ENCODE measurements at places on chromosomes 5 and 9.
A peak's percentile ranks its signal among the peaks of the same experiment; 100 is the strongest.

DNA sequence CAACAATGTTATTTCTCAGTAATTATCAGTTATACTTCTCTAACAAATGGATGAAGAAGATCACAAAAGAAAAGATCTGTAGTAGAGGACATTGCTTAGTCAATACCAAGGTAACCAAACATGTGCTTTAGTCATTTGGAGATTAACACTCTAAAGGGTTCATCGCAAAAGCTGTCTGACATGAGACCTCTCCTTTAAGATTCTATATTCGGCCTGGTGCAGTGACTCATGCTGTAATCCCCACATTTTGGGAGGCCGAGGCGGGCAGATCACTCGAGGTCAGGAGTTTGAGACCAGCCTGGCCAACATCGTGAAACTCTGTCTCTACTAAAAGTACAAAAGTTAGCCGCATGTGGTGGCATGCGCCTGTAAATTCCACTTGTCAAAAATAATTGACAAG lies 18.3 kb upstream of the CKMT2 start:
- H3K27ac ChIP-seq: no peak overlapping the region
- no peaks in the 10 kb centered on the region for H3K27me3 ChIP-seq
- no peaks in the 10 kb centered on the region for H3K4me1 ChIP-seq
- no peak overlapping the region for H3K4me3 ChIP-seq
- H3K36me3 ChIP-seq: peaks cover 8% of the 10 kb centered on the region

DNA sequence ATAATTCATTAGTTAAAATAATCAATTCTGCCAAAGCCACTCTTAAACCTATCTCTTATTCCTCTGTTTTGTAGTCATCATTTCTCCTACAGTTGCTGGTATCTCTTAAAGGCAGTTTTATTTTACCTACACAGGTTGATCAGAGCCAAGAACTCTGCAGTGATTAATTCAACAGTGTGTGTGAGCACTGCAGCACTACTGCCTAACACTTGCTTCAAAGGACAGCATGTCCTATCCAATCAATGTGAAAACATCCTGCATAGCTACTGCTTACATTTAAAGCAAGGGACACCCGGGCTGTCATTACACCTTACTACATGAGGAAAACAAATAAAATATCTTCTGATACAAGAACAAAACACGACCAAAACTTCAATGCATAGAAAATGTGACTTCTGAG lies 45.1 kb upstream of the HK3 start:
- H3K4me3 ChIP-seq: no peak overlapping the region
- H3K4me1 ChIP-seq: no peaks in the 10 kb centered on the region
- H3K27me3 ChIP-seq: no peaks in the 10 kb centered on the region
- peaks cover 24% of the 10 kb centered on the region for H3K36me3 ChIP-seq
- no peak for DNase-seq

DNA sequence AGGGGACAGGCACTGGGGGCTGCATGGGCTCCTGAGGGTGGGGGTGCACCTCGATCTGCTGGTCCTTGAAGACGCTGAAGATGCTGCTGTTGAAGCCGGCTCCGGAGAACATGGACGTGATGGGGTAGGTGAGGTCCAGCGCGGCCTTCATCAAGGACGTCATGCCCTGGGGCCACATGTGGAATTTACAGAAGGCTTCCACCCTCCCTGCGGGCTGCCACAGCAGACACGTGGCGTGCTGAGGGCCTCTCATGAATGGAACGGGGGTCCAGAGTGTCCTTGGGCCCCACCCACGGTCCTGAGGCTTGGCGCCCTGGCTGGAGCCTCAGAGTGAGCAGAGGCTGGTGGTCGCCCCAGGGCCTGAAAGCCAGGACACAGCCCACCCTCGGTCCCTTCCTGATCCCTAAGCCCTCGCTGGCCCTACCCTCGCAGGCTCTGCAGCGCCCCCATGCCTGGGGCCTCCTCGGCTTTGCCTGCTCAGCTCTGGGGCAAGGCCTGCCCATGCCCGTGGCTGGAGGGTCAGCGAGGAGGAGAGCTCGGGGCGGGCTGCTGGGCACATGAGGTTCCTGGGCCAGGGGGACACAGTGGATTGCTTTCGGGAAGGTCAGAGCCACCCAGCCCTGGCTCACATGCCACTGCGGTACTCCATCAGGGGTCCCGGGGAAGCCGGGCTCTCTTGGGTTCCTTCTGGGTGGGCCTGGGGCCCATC lies 5.3 kb upstream of the NSMF start:
- peaks cover 30% of the 10 kb centered on the region for H3K27me3 ChIP-seq
- H3K36me3 ChIP-seq: no peaks in the 10 kb centered on the region
- peak; percentile 9 for DNase-seq
- peaks cover 2% of the 10 kb centered on the region for H3K4me1 ChIP-seq

- H3K27me3 ChIP-seq: no peaks in the 10 kb centered on the region
- DNase-seq: no peak
- no peaks in the 10 kb centered on the region for H3K36me3 ChIP-seq
- no peak overlapping the region for H3K27ac ChIP-seq
- H3K4me1 ChIP-seq: peaks cover 13% of the 10 kb centered on the region
These were observed 499.5 kb downstream of the ENC1 start for GRCh38 chr5:74141053-74141452.

GRCh38 chr9:95580812-95581761 lies 64.3 kb upstream of the PTCH1 start:
- peaks cover 2% of the 10 kb centered on the region for H3K36me3 ChIP-seq
- peaks cover 30% of the 10 kb centered on the region for H3K4me1 ChIP-seq
- DNase-seq: no peak
- H3K27ac ChIP-seq: peak overlapping the region; percentile 71

- H3K36me3 ChIP-seq: no peaks in the 10 kb centered on the region
- no peak overlapping the region for H3K4me3 ChIP-seq
- DNase-seq: no peak
- H3K27me3 ChIP-seq: no peaks in the 10 kb centered on the region
- H3K4me1 ChIP-seq: peaks cover 13% of the 10 kb centered on the region
These were observed 21.5 kb upstream of the ARHGAP26 start for GRCh38 chr5:142748568-142749249.

- H3K27ac ChIP-seq: no peak overlapping the region
- H3K27me3 ChIP-seq: no peaks in the 10 kb centered on the region
- no peaks in the 10 kb centered on the region for H3K36me3 ChIP-seq
- DNase-seq: no peak
- no peak overlapping the region for H3K4me3 ChIP-seq
These were observed 75.4 kb upstream of the ZFAND5 start for GRCh38 chr9:72440378-72440777.

DNA sequence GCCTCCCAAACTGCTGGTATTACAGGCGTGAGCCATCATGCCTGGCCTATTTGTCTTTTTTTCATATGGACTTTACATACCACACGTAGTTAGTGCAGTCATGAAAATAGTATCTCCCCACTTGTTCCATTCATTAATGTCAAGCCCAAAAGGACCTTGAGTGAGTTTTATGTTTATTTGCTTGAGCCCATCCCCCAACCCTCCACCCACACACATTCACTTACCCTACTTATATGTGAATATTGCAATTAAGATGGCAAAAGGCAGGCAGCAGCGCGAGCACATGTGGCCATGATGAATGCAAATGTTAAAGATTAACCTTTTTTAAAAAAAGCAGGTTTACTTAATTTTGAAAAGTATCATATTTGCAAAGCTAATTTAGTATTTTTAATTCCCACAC lies 24.9 kb upstream of the PIK3R1 start:
- peaks cover 29% of the 10 kb centered on the region for H3K4me1 ChIP-seq
- H3K36me3 ChIP-seq: no peaks in the 10 kb centered on the region
- no peak for DNase-seq
- H3K4me3 ChIP-seq: no peak overlapping the region

GRCh38 chr9:94706922-94707321 lies 19.6 kb upstream of the AOPEP start:
- H3K4me3 ChIP-seq: no peak overlapping the region
- H3K27ac ChIP-seq: no peak overlapping the region
- H3K4me1 ChIP-seq: peaks cover 17% of the 10 kb centered on the region
- H3K36me3 ChIP-seq: no peaks in the 10 kb centered on the region
- H3K27me3 ChIP-seq: peaks cover 1% of the 10 kb centered on the region

- no peak for DNase-seq
- peaks cover 2% of the 10 kb centered on the region for H3K4me1 ChIP-seq
- no peak overlapping the region for H3K4me3 ChIP-seq
- H3K27ac ChIP-seq: no peak overlapping the region
- no peaks in the 10 kb centered on the region for H3K27me3 ChIP-seq
- peaks cover 2% of the 10 kb centered on the region for H3K36me3 ChIP-seq
These were observed 219.4 kb downstream of the ATPSCKMT start for GRCh38 chr5:10030219-10030831.

Measured in mesothelial cell of epicardium (in vitro differentiated cells).